Sigmoid colon (tissue), 7 donors: ENCODE measurements at places on chromosomes 2 and 18. TPM values are rescaled to one million over a fixed set of nuclear protein-coding genes. Genes with fewer than 3 reads are reported as not detected.

- DNase-seq: no peak
These were observed 69.5 kb downstream of the ASAP2 start for GRCh38 chr2:9276074-9276473.

The SCN9A gene
- 14.3 TPM for total RNA-seq

- DNase-seq: no peak
These were observed 103.3 kb downstream of the NBAS start for GRCh38 chr2:15457868-15458267.

The ANKRD53 gene
- total RNA-seq: 1.9 TPM

DNA sequence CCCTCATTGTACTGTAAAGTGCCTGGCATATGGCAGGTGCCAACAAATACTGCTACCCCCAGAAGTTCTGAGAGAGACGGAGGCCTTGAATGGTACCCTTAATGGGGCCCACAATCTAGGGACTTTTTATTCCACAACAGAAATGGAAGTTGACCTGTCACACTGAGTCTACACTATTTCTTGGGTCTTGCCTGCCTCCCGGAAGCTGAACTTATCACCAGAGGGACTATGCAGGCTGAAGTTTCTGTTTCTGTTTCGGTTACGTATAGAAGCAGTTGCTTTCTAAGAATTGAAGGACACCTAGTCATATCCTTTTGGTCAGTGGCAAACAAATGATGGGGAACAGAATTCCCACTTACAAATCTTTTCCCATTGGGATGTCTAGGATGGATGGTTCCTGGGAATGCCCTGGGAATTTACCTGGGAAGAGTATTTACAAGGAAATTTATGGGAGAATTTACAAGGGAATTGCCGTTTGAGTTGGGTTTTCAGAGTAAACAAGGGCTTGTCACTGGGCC lies 74.2 kb downstream of the HS1BP3 start:
- DNase-seq: no peak

The PROKR1 gene
- 1.1 TPM for total RNA-seq

The HADHB gene
- 125 TPM for total RNA-seq

The ATG4B gene
- total RNA-seq: 35.2 TPM

DNA sequence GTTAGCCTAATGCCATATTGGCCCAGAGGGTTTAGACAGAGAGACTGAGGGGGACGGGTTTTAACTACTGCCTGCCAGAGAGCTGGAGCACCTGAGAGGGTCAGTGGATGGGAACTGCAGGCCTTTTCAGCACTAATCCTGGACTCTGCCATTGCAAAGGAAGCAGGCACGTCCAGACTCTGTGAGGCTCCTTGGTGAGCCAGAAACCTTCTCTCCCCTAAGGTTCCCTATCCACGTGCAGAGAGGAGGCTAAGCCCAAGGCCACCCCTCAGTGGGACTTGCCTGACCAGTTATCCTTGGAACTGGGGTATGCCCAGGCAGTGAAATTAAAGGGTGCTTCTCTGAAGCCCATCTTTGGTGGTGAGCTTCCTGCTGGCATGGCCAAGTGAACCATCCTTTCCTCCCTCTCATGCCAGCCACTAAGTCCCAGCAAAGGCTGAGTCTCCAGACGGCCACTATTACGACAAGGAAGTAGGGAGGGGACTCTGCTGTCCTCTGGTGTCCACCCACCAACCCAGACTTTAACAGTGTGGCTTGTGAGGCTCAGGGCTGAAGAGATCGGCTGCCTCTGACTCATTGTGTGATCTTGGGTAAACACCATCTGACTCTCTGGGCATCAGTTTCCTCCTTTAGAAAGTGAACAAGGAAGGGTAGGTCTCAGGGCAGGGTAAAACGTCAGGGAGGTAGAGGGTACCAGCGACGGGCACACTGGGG lies 3.9 kb upstream of the MLPH start:
- DNase-seq: no peak

The NPPC gene
- not detected for total RNA-seq

DNA sequence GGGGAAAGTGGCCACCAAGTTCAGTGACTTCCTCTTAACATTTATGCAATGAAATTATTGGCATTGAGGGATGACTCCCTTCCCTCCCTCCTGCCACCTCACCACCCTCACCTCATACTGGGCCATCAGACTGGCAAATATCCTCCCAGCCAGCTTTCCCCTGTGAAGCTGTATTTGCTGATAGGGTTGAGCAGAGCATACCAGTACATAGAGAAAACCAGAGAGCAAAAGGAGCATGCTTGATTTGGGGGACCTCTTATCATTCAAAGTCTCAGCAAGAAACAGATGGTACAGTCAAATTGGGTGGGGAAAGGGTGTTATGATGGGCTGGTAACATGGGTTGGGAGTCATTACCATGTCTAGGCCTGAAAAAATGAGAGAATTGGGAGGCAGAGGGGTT lies 19.1 kb upstream of the B3GNT2 start:
- DNase-seq: no peak

- no peak for DNase-seq
These were observed 143.6 kb downstream of the VAPA start for GRCh38 chr18:10057401-10057893.

The PSTPIP2 gene
- total RNA-seq: 8.6 TPM

GRCh38 chr18:68854786-68855391 lies 57.0 kb downstream of the CCDC102B start:
- DNase-seq: no peak

The ERLEC1 gene
- total RNA-seq: 40.6 TPM

DNA sequence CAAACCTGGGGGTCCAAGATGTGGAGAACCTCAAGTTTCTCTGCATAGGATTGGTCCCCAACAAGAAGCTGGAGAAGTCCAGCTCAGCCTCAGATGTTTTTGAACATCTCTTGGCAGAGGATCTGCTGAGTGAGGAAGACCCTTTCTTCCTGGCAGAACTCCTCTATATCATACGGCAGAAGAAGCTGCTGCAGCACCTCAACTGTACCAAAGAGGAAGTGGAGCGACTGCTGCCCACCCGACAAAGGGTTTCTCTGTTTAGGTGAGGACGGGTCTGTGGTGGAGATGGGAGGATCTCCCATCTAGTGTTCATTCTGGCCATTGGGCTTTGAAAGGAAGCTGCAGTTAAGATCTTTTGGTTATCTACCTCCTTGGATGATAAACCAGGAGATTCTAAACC lies 2.9 kb downstream of the CASP10 start:
- DNase-seq: no peak
